Activated CD8-positive, alpha-beta memory T cell treated with anti-CD3 and anti-CD28 coated beads for 1 hour (primary cell): ENCODE measurements at places on chromosomes 16 and 17.
A peak's percentile ranks its signal among the peaks of the same experiment; 100 is the strongest.

GRCh38 chr16:89201439-89202377 lies 1.4 kb upstream of the SLC22A31 start:
- DNase-seq = peak; percentile 62

DNA sequence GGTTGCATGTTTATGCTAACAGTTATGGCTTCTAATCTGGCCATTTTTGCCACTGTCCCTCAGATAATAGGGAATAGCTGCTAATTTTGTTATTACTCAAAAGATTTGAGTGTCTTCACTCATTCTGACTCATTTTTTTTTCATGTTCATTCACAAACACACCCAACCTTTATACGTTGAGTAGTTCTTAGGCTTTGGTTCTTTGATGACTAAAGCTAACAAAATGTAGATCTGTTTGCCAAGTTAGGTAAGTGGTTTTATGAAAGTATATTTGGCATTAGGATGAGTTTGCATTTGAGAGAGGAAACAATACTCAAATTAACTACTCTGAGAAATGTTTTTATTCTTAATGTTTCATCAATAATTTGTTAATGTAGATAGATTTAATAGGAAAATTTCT lies 3.6 kb downstream of the MAP2K4 start:
- no peak for DNase-seq

DNA sequence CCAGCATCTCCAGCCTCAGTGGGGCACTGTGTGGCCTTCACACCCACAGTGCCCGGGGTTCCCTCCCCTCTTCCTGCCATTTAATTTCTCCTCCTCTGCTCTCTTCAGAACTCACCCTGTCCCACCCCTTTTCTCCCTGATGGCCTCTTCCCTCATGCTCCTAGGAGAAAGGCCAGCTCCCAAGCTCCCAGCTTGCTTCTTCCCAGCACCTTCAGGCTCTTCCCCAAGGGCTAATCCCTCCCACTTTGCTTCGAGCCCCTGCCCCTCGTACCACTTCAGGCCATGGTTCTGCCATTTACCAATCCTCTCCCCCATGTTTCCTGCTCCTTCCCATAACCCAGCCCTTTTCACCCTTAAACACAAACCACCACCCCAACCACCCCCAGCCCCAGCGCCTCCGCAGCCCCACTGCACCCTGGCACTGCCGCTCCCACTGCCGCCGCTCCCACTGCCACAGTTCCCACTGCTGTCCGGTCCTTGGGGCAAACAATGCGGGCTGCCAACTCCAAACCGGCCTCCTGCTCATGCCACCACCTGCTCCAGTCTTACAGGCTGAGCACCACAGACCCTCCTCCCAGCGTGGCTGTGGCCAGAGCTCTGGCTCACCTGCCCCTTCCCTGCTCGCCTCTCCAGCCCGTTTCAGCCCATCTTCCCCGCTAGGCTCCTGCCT lies 28.6 kb downstream of the ADAM11 start:
- DNase-seq = no peak

DNA sequence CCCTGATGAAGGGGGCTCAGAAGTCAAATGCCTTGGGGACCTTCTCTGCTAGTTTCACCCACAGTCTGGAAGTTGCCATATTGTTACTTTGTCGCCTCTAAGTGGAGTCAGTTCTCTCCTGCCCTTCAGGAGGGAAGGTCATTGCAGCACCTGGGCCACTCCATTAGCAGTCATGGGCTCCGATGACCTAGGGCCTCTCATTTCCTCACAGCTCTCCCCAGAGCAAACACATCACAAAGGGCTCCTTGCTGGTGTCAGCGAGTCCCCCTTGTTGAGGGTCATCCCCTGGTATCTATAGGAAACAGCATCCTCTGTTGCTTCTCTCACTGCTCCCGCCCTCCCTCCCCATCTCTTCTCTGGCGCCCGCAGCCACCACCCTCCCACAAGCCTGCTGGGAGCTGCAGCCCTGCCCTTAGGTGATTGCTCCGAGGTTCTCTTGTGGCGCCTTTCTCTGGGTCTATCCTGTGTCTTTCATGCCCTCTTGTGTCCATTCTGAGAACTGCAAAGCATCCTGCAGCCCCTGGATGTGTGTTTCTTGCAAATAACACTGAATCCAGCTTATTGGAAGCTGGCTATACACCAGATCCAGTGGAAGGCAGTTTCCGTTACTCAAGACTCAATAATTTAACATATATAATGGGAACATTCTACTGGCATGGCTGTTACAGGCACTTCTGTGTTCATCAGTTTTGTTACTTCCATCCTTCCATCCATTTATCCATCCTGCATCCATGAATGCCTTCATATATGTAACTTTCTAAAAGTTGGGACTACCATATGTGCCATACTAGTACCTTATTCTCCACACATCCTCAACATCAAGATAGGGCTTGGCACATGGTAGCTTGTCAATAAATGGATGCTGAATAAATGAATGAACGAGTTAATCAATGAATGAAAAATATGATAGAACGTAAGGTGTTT lies 21.2 kb downstream of the PDILT start:
- no peak for DNase-seq

DNA sequence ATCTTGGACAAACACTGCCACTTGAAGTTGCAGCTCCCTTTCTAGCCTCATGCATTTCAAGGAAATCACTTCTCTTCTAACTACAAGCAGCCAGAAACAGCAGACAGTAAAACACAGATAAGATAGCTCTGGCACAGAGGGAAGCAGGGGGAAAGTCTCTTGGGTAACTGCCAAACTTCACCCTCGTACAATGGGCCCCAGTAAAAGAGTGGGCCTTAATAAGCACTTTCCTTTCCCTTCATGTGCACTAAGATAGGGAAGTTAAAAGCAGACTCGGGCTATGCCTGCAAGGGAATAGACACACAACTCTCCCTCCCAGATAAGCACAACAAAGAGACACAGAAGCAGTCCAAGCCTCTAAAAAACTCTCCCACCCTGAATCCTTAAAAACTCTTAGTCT lies 4.2 kb upstream of the KRTAP4-5 start:
- no peak for DNase-seq
